Prostate gland (tissue), 2 donors: ENCODE measurements at places on chromosomes 7 and 10.

GRCh38 chr7:17983221-17984062 lies 43.1 kb upstream of the SNX13 start:
- no peak for DNase-seq

DNA sequence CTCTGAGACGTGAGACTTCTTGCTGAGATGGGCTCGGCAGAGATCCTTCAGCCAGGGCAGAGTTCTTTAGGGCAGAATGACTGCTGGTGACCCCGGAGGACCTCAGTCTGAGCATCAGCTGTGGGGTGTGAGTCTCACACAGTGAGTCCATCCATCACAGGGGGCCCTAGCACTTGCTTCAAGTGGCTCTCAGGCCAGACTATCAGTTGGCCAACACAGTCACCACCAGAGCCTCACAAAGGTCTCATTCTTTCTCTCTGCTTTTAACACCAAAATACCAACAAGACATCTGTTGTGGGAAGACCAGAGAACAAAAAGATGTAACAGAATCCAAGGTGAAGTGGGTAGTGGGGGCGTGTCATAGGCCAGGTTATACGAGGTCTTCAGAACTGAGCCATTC lies 345.6 kb upstream of the NRP1 start:
- no peak for DNase-seq

GRCh38 chr7:90401989-90402388 lies 1.3 kb upstream of the CLDN12 start:
- DNase-seq, result no peak

- no peak for DNase-seq
Measured at GRCh38 chr10:51010977-51011376, 63.3 kb upstream of the PRKG1 start.

DNA sequence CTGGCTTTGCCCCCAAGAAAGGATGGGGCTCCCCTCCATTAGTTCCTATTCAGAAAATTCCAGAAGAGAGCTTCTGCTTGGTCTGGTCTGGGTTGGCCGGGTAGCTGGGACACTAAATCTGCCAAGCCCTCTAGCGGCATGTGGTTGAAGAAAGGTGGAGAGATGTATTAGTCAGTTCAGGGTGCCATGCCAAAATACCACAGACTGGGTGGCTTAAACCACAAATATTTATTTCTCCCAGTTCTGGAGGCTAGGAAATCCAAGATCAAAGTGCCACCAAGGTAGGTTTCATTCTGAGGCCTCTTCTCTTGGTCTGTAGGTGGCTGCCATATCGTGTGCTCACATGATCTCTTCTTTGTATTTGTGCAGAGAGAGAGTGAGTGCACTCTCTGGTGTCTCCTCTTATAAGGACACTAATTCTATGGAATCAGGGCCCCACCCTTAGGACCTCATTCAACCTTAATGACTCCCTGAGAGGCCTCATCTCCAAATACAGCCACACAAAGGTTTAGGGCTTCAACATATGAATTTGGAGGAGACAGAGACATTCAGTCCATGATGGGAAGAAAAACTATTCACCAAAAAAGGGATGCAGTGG lies 38.7 kb upstream of the MTPAP start:
- DNase-seq, result no peak

- no peak for DNase-seq
Measured at GRCh38 chr7:155787171-155787851, 25.0 kb downstream of the SHH start.

DNA sequence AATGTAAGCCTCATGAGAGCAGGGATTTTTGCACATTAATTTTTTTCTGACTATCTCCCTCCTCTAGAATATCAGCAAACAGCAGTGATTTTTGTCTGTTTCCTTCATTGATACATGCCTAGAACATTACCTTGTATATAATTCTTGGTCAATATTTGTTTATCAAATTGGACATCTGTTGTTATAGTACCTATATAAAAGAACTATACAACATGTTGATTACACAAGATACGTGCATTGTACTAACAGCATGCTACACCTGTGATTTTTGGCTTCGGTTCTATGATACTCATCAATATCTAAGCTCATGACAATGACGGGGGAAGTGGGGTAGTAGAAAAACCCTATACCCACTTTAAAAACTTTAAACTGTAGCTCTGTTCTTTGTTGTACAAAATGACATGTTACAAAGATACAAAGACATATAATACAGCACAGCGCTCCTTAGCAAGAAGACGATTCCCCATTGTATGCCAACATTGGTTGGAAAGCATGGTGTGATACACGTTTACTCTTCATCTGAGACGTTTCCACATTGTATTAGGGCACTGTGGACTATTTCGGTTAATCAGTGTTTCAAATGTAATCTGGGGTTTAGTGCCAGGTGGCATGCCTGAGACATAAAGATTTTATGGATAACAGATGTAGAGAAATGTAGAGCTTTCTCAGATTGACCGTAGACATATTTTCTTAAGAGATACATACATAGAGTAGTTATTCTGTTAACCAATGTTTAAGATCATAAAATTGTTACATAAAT lies 70.5 kb upstream of the FOXP2 start:
- DNase-seq, result no peak

- DNase-seq, result no peak
Measured at GRCh38 chr10:132175907-132176581, 10.7 kb upstream of the DPYSL4 start.

GRCh38 chr7:54778696-54779540 lies 19.9 kb upstream of the SEC61G start:
- no peak for DNase-seq

- no peak for DNase-seq
Measured at GRCh38 chr7:2724453-2725177, 36.6 kb downstream of the AMZ1 start.

DNA sequence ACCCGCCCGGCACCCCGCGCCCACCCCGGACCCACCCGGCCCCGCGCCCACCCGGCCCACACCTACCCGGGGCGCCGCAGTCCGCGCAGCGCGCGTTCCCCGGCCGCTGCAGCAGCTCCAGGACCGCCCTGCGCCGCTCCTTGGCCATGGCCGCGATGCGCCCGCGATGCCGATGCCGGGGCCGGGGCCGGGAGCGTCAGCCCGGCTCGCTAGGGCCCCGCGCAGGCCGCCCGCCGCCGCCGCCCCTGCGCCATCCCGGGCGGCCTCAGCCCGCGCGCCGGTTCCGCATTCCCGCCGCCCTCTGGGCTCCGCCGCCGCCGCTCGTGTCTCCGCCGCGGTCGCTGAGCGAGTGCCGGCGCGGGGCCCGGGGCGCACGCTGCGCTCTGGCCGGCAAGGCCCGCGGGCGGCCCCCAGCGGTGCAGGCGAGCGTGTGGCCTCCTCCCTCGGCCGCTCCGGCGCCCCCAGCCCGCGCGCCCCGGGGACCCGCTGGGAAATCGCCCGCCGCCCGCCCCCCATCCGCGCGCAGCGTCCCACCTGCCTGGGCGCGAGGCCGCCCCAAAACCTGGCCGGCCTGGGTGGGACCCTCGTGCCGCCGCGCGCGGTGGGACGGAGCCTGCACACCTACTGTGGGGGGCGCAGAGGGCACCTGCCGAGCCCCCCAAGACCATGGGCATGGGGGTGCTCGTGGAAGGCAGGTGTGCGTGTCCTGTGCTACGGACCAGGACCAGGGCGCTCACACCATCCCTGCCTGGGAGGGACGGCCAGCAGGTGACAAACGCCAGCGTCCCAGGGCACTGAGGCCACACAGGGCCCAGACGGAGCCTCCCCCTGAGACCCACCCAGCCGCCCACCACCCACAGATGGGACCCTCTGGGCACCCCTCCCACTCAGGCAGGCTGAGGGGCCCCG lies at the start of gene ADAP1:
ADAP1 (minus strand) TSS at position 351 of the 909 bp plus-strand sequence; CDS start at position 148, 203 bp downstream.
- no peak for DNase-seq

DNA sequence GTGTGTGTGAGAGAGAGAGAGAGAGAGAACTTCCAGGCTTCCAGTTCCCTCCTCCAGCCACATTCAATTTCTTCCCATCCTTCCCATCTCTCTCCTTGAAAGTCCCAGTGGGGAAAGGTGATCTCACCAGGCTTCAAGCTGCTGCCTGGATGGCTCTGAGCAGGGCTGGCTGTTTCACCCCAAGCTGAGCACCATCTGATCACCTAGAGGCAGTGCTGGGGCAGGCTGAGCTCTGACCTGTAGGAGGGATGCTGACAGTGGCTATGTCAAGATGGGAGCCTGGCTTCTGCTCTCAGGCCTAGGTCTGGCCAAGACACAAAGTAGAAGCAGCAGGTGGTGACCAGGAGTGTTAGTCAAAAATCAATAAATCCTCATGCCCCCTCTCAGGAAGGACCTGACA lies 370.8 kb downstream of the PLXNA4 start:
- no peak for DNase-seq

DNA sequence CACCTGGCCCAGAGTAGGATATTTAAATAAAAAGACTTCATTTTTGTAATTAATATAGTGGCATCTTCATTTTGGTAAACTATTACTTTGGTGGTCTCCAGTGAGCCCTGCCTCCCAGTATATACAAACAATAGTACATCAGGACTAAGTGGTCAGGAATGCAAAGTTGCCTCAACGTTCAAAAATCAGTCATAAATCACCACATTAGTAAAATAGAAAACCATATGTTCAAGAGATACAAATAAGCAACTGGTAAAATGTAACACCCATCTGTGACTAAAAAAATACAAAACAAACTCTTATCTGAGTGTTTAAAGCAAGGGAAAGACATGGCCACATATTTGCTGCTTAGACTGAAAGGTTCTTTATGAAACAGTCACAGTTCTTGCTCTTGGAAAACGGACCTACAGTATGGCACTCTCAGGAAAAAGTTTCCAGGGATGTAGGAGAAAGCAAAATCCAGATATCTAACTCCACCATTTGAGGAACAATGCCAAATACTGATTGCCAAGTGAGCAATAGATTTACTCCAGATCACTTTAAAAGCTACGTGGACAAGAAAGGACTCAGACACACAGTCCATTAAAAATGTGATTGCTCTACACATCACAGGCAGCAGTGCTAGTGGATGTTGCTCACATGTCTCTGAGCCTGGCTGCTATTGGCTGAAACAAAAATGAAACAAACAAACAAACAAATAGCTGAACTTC lies 15.1 kb upstream of the RHOBTB1 start:
- DNase-seq, result no peak

GRCh38 chr7:140989068-140989467 lies 25.7 kb downstream of the MRPS33 start:
- DNase-seq, result no peak

GRCh38 chr7:821688-822087 lies 10.6 kb upstream of the SUN1 start:
- DNase-seq, result no peak

DNA sequence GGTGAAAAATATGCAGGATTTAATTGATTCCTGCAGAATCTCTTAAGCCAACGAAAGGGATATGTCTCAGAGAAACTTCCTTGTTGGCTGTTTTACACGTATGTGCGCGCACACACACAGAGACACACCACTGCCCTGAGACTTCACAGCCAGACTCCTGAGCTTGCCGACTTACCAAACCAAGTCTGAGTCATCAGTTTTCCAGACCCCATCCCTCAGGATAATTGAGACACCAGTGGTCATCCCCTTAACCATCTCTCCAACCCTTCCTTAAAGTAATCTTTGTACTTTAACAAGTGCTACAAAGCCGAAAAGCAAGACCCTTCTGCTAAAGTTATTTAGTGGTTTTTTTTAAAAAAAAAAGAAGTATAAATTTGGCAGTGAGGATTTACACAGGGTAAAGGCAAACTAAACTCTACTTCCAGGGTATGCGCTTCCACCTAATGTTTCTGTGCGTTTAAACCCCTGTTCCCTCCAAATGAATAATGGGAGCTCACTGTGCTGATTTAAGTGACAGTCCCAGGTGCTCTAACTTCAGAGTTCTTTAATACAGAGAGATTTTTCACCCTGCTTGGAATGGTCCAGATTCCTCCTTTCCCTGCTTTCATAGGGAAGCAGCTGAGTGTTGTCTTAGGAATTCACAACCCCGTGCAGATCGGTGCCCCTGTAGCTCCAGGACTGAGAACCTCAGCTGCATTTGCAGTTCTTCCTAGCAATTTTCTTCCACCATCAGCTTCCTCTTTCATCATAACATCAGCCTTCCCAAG lies 198.5 kb downstream of the INHBA start:
- DNase-seq, result no peak

DNA sequence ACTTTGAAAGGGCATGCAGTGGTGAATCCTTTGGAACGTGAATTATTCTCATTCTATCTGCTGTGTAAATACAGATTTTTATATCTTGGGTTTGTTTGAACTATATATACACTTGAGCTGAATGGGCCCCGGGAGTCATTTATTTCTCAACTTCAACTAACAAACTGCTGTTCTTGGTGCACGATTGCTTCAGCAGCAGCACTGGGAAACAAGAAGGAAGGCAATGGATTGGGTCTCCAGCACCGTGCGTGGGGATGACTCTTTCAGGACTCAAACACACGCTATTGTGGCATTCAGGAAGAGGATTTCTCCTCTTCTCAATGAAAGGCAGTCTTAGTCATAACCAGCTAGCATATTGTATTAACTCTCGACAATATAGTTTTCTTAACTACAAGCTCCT lies 226.0 kb upstream of the NFE2L3 start:
- no peak for DNase-seq

DNA sequence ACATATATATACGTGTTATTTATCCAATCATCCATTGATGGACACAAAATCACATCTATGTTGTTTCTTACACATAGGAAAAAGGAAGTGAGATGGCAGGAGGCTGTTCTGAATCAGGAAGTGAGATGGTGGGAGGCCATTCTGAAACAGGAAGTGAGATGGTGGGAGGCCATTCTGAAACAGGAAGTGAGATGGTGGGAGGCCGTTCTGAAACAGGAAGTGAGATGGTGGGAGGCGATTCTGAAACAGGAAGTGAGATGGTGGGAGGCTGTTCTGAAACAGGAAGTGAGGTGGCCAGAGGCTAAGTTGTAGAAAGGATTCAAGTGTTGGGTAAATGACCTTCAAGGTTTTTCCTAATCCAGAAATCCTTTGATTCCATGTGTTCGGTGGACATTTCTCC lies 921.5 kb downstream of the TYW1 start:
- no peak for DNase-seq

- DNase-seq, result no peak
Measured at GRCh38 chr7:45897042-45897690, 8.9 kb downstream of the IGFBP1 start.

- DNase-seq, result no peak
Measured at GRCh38 chr10:20598590-20598989, 298.5 kb downstream of the NEBL start.

DNA sequence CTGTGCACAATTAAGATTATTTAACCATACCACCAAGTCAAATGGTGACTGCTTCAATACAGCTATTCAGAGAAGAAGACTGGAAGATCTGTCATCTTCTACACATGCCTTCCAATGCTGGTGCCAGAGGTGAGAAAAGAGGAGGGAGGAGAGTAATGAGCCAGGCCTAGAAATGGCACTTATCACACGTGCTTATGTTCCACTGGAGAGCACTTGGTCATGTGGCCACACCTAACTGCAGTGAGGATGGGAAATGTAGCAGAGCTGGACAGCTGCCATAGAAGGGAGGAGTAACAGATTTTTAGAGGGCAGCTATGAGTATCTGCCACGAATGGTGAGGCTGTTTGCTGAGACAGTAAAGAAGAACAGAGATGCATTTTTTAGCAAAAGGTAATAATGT lies 77.1 kb downstream of the MPLKIP start:
- DNase-seq, result no peak

DNA sequence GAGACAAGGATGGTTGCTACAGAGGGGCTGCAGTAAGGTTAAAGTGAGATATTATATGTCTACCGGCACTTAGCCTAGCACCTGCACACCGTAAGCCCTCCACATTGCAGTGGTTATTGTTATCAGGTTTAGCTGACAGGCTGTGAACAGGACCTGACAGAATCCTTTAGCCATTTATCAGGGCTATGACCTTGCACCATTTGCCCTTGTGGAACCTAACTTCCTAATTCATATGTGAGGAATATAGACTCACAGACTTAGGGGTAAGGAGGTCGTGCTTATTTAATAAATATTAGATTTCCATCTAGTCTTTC lies 10.1 kb downstream of the NCOA4 start:
- no peak for DNase-seq
